Smooth muscle cell of trachea (primary cell): ENCODE measurements at places on chromosomes 16 and 17. TPM values are rescaled to one million over a fixed set of nuclear protein-coding genes. Genes with fewer than 3 reads are reported as not detected.

The MGRN1 gene
- 39.3 and 43.7 TPM in 2 replicates for total RNA-seq

The SPSB3 gene
- 31.3 and 42.3 TPM in 2 replicates for total RNA-seq

The PCGF2 gene
- total RNA-seq = 2.3 and 4.4 TPM in 2 replicates

The CSNK2A2 gene
- total RNA-seq = 31.6 and 39.1 TPM in 2 replicates

The ARSG gene
- 2.2 and 4.1 TPM in 2 replicates for total RNA-seq

The KRTAP4-9 gene
- not detected in 2 replicates for total RNA-seq

The KRTAP9-2 gene
- not detected in 2 replicates for total RNA-seq

The KRT24 gene
- not detected in 2 replicates for total RNA-seq

The INPP5K gene
- 30.1 and 41.4 TPM in 2 replicates for total RNA-seq

The TRIM65 gene
- total RNA-seq = 13.4 and 30.8 TPM in 2 replicates

The CTRB1 gene
- not detected in 2 replicates for total RNA-seq

The EFCAB13 gene
- 8.3 and 10.1 TPM in 2 replicates for total RNA-seq

The C17orf67 gene
- 0.66 and 0.73 TPM in 2 replicates for total RNA-seq

The CA5A gene
- not detected in 2 replicates for total RNA-seq

The CYGB gene
- 46.0 and 123 TPM in 2 replicates for total RNA-seq

The TBC1D3G gene
- not detected in 2 replicates for total RNA-seq
